Stimulated activated naive CD4-positive, alpha-beta T cell (primary cell): ENCODE measurements at places on chromosomes 11 and 22.

DNA sequence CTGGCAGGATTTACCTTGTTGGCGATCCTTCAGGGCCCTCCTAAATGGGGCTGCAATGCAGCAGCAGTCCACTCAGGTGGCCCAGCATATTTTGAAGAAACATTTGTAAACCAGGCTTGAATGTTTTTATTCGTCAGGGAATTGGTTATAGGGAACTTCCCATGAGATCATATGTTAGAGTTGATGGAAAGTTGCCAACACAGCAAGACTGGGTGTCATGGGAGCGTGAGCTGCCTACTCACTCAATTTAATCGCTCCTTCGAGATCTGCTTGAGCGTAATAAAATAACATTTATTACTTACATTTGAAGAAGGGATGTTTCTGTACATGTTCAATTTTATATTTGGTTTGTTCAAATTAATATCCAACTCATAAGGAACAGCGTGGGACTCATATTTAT is 19.4 kb downstream of the OR2AT4 start:
- DNase-seq: no peak

DNA sequence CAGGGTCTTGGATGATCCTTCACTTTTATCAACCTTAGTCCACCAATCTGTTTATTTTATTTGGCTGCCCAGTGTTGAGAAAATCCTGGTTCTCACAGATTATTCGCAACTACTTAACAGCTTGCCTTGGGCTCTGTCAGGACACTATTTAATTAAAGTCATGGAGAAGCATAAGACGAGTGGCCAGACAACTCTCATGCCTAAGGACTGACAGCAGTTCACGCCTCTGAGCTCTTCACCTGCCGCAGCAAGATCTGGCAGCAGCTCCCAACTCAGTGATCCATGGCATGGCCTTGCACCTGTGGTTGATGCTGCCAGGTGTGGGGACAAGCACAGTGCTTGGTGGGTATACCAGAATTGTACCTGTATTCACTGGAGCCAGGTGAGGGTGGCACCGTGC is 37.8 kb downstream of the HIRA start:
- no peak for DNase-seq

DNA sequence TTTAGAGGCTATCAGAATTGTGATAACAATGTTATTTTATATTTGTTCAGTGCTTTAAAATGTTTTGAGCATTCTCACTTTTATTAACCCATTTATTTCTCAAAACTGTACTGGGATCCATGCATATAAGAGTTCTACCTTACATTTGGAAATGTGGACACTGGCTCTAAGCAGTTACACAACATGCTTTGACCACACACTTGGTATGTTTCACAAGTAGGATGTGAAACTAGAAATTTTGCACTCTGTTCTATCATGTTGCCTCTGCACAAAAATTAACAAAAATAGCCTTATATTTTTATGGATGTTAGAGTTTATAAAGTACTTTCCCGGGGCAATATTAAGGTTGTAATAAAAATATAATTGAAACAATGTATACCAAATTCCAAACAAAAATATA is 126.9 kb upstream of the CHORDC1 start:
- no peak for DNase-seq

GRCh38 chr22:49586244-49586748 is 241.4 kb downstream of the BRD1 start:
- no peak for DNase-seq

- DNase-seq: peak; percentile 59
Measured at GRCh38 chr11:119741369-119742262, 12.6 kb upstream of the NECTIN1 start.

DNA sequence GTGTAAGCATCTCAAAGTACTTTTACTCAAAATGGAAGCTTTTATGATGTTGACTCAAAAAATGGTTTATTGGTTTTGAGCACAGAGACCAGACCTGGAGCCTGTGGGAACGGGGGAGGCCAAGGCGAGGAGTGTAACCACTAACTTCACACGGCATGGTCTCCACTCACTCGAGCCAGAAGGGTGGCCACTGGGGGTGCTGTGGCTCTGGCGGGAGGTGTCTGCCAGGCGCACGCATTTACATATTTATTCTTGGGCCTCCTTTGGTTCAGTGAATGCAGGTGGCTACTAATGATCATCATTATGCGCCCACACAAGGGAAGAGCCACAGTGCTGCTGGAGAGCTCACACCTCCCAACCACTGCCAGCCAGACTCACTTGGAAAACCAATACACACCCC is 64.6 kb downstream of the FLRT1 start:
- no peak for DNase-seq

GRCh38 chr11:102416976-102417375 is 35.6 kb downstream of the TMEM123 start:
- peak; percentile 58 for DNase-seq

- DNase-seq: no peak
Measured at GRCh38 chr22:27215871-27216270, 558.5 kb downstream of the MIAT start.

GRCh38 chr11:14499178-14499559 is 442 bp downstream of the COPB1 start:
- DNase-seq: no peak
